ENCODE measurements at places on chromosomes 13 and 19. TPM values are rescaled to one million over a fixed set of nuclear protein-coding genes. Genes with fewer than 3 reads are reported as not detected.

ICAM5 gene
- total RNA-seq: 3.0 TPM

PRR22 gene
- 2.5 TPM for total RNA-seq

SWSAP1 gene
- total RNA-seq: 3.0 TPM

REEP6 gene
- 0.69 TPM for total RNA-seq

SERPINE3 gene
- not detected for total RNA-seq

TDRD3 gene
- 24.9 TPM for total RNA-seq

KLHL1 gene
- 0.05 TPM for total RNA-seq

POU2F2 gene
- total RNA-seq: 48.3 TPM

OR7C1 gene
- total RNA-seq: not detected

MVB12A gene
- total RNA-seq: 41.2 TPM

GRCh38 chr13:40318366-40318765 is 348.1 kb downstream of the FOXO1 start:
- DNase-seq: no peak

- DNase-seq: no peak
These were observed 103.5 kb downstream of the FOXO1 start for GRCh38 chr13:40562975-40563349.

DNA sequence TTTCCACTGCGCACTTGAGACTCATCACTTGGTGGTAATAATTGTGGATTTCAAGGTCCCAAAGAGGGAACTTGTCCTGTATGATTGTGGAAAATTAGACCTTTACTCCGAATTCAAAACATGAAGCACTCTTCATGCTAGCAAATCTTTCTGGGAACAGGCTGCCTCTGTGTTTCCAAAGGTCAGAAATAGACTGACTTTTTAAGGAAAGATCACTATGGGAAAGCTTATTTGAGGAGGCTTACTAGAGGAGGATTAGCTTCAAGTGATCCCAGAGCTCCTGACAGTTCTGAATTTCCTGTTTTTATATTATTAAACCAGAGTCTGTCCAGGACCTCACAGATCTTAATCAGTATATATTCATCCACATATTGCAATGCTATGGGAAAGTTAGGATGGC is 5.5 kb downstream of the WDFY2 start:
- DNase-seq: no peak

DNA sequence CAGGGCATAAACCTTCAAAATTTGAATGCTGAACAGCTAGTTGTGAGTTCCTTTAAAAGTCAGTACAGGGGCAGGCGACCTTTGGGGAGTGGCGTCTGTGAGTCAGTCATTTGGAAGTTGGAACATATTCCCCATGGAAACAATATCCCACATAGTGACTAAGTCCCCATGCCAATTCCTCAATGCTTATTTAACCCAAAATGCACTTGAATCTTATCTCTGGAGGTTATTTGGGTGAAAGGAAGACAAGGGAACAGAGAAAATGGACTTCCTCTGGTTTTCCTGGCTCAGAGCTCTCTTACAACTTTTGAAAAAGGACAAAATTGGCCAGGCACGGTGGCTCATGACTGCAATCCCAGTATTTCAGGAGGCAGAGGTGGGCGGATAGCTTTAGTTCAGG is 479.2 kb upstream of the NBEA start:
- no peak for DNase-seq

- no peak for DNase-seq
These were observed 3.2 kb downstream of the NFIC start for GRCh38 chr19:3369337-3370213.

DNA sequence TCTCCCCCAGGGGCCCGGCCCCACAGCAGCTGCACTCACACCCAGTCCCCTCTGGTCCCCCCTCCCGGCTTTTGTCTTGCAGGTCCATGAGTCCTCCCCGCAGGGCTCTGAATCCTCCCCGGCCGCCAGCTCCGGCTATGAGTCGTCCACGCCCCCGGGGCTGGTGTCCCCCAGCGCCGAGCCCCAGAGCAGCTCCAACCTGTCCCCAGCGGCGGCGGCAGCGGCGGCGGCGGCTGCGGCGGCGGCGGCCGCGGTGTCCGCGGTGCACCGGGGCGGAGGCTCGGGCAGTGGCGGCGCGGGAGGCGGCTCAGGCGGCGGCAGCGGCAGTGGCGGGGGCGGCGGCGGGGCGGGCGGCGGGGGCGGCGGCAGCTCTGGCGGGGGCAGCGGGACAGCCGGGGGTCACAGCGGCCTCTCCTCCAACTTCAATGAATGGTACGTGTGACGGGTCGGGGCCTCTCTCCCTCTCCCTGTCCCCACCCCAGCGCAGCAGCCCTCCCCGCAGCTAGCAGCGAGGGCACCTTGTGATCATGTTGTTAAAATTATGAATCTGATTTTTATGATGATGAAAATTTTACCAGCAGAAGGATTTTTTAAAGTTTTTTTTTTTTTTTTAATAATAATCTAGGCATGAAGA is 3.8 kb downstream of the ZIC2 start:
- no peak for DNase-seq

GRCh38 chr13:90883592-90883991 is 463.9 kb upstream of the MIR17HG start:
- no peak for DNase-seq

- DNase-seq: no peak
These were observed 19.1 kb upstream of the PNMA8B start for GRCh38 chr19:46514589-46515289.

- no peak for DNase-seq
These were observed 780 bp downstream of the CD177 start for GRCh38 chr19:43354305-43354627.

GRCh38 chr13:43546251-43546650 is 240.5 kb downstream of the ENOX1 start:
- no peak for DNase-seq

GRCh38 chr13:47218611-47219010 is 321.8 kb upstream of the HTR2A start:
- no peak for DNase-seq

DNA sequence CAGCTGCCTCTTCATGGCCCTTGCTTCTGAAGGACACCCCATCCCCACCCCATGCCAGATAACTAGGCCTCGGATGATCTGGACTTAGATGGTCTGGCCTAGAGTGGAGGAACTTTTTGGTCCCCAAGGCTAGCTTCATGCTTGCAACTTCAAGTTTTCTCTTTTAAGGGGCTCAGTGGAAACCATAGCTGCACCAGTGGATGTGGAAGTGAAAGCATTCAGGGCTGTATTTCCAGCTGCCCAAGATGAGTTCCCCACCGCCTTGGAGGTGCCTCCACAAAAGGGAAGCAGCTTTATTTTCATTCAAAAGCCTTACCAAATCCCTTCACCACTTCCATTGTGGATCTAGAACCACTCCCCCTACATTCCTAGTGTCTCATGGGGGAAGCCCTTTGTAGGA is 17.6 kb upstream of the GSX1 start:
- DNase-seq: no peak

DNA sequence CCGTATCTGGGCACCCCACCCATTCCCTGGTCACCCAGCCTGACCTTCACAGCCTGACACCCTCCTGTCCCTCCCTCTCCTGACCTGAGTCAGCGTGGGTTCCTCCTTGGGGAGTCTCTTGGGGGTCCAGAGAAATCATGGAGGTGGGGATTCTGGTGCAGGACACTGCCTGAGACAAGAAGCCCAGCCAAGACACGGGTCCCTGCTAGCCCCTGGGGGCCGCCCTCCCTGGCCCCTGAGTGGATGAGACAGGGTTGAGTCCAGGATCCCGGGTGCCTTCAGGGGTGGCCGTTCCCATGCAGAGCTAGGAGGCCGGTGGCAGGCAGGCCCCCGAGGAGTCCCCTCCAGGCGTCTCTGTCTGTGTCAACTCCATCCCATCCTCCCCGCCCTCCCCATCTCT is 1.6 kb downstream of the MAP2K7 start:
- no peak for DNase-seq

DNA sequence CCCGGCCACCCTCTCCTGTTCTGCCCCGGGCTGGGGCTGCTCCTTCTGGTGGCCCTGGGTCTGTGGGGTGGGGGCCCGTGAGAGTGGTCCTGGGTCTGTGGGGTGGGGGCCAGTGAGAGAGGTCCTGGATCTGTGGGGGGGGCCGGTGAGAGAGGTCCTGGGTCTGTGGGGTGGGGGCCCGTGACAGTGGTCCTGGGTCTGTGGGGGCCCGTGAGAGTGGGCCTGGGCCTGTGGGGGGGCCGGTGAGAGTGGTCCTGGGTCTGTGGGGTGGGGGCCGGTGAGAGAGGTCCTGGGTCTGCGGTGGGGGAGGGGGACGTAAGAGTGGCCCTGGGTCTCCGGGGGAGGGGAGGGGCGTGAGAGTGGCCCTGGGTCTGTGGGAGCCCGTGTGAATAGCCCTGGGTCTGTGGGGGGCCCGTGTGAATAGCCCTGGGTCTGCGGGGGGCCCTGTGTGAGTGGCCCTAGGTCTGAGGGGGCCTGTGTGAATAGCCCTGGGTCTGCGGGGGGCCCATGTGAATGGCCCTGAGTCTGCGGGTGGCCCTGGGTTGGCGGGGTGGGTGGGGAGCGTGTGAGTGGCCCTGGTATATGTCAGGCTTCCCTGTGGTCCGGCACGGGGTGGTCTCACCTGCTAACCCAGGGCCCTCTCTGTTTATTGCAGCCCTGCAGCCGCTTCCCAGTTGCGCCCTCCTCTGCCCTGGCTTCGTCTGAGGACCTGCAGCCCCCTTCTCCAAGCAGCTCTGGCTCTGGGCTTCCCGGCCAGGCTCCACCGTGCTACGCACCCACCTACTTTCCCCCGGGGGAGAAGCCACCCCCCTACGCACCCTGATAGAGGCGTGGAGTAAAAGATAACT is 52.3 kb downstream of the TMEM255B start:
- no peak for DNase-seq

DNA sequence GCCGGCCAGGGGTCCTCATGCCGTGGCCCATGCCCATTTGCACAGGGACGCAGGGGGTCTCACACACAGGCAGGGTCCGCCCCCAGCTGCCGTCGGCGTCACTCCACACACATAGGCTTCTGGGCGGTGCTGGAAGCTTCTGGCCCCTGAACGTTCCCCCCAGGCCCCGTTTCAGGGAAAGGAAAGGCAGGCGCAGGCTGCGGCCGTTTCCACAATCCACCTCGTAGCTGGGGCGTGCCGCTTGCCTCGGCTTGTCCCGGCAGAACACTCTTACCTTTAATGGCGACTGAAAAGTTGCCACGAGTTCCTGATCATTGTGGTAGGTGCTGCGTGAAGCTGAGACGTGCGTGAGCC is 53.4 kb downstream of the MCF2L start:
- DNase-seq: no peak

GRCh38 chr13:107960301-107960700 is 255.0 kb downstream of the LIG4 start:
- DNase-seq: no peak

DNA sequence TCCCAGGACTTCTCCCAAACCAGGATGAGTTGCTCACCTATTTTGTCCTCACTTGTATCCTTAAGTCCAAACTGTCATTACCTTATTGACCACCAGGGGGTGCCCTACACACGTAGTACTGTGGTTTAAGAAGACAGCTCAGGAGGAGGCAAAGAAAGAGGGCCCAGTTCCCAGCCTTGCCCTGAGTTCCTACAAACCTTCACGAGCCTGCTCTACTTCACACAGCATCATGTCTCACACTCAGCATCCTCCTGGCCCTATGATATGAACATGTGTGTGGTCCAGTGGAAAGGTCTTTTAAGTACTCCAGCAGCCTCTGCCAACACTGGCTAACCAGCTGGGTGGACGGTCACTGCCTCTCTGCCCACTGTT is 8.1 kb upstream of the ZNF784 start:
- peak; percentile 75 for DNase-seq

All from GM12878 (cell line).